ENCODE measurements at places on chromosomes 16 and 17.

DNA sequence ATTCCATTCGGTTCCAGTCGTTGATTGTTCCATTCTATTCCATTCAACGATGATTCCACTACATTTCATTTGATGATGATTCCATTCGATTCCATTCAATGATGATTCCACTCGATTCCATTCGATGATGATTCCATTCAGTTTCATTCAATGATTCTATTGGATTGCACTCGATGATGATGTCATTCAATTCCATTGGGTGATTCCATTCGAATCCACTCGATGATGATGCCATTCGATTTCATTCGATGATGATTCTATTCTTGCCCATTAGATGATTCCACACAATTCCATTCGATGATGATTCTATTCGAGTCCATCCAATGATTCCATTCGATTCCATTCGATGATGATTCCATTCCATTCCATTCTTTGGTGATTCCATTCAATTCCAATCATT lies 1283.7 kb downstream of the TP53TG3F start:
- no peak for DNase-seq

DNA sequence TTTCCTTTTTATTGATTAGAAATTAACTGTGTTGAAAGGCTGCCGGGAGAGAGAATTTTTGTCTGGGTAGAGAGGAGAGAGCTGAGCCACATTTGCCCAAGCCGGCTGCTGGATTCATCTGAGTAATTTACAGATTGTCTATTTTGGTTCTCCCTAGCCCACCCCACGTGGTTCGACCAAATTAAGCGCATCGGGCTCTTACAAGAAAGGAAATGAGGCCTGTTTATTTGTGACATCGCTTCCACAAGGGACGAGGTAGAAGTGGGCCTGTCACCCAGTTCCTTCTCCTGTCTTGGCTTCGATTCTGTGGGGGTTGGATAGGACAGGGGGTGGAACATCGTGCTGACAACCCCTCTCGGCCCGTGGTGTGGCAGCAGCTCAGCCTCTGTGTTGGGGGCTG lies 42.9 kb downstream of the SYT17 start:
- DNase-seq: no peak

DNA sequence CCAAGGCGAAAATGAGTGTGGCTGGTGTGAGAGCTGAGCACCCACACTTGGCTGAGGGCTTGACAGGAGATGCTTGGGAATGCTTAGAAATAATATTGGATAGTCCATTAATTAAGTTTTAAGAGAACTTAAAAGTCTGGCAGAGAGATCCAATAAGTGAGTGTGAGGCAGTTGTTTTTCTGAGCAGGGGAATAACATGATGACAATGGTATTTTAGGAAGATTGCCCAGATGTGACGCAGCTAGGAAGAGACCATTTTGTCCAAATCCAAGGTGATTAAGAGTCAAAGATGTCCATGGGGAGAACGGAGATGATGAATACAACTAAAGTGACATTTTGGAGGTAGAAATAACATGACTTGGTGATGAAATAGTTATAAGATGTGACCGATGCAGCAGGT lies 102.8 kb upstream of the AXIN2 start:
- DNase-seq: no peak

GRCh38 chr17:58314706-58315015 lies 13.9 kb downstream of the TSPOAP1 start:
- DNase-seq: no peak

GRCh38 chr16:1002399-1003166 lies 21.0 kb downstream of the SOX8 start:
- DNase-seq: no peak

GRCh38 chr16:66332634-66333610 lies 33.6 kb upstream of the CDH5 start:
- no peak for DNase-seq

GRCh38 chr16:26500326-26500725 lies 566.4 kb upstream of the C16orf82 start:
- DNase-seq: no peak

- DNase-seq: no peak
These were observed 6.1 kb upstream of the RNF157 start for GRCh38 chr17:76246080-76247066.

- no peak for DNase-seq
These were observed 35.9 kb downstream of the CBFA2T3 start for GRCh38 chr16:88940862-88941817.

- no peak for DNase-seq
These were observed 33.5 kb upstream of the SCNN1B start for GRCh38 chr16:23268561-23268960.

DNA sequence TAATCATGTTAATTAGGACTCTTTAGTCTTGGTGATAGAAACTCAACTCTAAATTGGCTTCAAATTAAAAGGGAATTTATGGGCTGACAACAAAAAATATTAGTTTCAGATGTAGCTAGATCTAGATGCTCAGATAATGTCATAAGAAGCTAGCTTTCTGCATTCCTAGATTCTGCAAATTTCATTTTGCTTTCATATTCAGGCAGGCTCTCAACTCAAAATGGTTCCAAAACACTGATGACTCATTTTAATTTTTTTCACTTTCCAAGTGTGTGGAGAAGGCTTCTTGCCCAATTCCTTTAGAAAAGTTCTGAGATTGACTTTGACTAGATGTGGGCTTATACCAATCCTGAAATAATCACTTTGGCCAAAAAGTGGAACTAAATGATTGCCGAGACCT lies 236.7 kb upstream of the GOT2 start:
- no peak for DNase-seq

DNA sequence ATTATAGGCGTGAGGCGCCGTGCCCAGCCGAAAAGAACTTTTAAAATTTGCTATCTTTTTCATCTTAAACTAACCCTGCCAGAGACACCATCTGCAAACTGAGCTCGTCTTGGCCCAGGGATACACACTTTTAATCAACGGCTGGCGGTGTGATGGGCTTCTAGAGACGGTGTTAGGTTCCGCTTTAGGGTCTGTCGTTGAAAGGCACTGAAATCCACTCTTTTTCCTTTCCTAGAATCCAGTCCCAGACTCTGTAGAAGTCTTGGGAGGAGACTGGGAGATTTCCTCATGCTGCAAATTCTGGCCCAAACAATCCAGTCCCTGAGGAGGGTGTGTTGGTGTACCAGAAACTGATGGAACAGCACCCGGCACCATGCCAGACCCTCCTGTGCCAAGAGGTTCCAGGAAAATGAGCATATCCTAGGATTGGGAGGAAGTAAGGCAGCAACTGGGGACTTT lies 52.0 kb upstream of the TEX2 start:
- DNase-seq: no peak

GRCh38 chr16:68636064-68636560 lies 9.0 kb upstream of the CDH3 start:
- no peak for DNase-seq

GRCh38 chr17:19433727-19434340 lies 22.8 kb downstream of the RNF112 start:
- no peak for DNase-seq

DNA sequence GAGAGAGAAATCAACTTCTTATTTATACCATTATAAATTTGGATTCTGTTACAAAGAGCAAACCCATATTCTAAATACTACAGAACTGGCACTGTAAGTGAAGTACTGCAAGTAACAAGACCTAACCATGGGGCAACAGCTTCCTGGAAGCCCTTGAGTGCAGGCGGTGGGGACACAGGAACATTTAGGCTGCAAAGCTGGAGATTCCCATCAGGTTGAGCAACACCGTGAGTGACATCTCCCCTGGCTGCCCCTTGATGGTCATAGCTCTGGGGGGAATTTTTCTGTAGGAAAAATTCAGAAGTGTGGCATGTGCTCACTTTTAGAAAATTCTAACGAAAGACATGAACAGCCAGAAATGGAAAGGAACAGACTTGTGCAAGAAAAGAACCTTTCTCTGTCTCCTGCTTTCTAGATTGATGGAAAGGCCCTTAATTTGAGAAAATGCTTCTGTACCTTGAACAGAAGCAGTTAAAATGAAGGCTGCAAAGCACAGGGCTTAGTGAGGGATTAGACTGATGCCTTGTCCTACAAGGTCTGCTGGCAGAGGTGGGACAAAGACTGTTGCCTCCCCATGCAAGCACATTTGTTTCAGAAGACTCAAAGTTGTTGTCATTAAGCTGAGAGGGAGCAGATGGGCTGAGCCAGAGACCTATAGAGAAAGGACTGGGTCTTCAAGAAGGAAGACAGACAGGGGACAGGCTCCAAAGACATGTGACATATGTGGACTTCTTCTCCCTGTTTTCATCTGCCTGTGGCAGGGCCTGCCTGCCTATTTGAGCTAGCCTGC lies 380.8 kb downstream of the SLC39A11 start:
- DNase-seq: no peak

- no peak for DNase-seq
These were observed 57.7 kb upstream of the SLC25A19 start for GRCh38 chr17:75346906-75347305.

DNA sequence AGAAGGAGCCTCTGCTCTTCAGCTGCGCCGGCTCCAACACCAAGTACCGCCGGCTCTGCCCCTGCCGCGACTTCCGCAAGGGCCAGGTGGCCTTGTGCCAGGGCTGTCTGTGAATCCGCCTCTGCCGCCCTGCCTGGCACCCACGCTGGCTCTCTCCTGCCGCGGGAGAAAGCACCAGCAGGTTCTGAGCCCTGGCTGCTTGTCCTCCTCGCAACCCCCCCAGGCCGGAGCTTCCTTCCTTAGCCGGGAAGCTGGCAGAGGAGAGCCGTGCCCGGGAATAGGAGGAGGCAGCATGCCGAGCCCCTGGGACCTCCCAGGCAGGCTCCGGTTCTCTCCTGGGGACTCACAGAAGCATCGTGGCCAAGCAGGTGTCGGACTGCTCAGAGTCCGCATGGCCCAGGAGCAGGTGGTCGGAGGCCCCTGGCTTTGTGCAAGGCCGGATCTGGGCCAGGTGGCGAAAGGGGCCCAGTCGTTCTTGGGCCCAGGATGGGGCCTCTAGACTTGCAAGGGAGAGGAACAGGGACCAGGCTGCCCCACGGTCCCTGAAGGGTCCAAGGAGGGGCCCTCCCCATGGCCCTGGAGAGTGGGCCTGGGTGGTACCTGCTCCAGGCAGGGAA lies 80.6 kb downstream of the MGAT5B start:
- DNase-seq: no peak

DNA sequence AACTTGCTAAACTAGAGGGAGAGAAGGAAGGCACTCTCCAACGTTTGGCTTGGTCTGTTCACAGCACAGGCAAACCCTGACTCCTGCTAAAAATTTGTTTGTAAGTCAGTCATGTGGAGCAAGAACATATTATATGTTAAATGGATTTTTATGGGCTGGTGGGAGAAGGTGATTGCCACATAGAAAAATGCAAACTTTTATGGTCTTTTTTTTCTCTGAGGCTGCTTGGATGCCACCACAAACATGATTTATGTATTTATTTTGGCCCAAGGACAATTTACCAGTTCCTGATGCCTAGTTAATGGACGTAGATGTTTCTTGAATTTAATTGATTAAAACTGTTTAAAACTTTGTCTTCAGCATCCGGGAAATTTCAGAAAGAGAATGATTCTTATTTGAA lies 274.2 kb upstream of the MYOCD start:
- DNase-seq: no peak

DNA sequence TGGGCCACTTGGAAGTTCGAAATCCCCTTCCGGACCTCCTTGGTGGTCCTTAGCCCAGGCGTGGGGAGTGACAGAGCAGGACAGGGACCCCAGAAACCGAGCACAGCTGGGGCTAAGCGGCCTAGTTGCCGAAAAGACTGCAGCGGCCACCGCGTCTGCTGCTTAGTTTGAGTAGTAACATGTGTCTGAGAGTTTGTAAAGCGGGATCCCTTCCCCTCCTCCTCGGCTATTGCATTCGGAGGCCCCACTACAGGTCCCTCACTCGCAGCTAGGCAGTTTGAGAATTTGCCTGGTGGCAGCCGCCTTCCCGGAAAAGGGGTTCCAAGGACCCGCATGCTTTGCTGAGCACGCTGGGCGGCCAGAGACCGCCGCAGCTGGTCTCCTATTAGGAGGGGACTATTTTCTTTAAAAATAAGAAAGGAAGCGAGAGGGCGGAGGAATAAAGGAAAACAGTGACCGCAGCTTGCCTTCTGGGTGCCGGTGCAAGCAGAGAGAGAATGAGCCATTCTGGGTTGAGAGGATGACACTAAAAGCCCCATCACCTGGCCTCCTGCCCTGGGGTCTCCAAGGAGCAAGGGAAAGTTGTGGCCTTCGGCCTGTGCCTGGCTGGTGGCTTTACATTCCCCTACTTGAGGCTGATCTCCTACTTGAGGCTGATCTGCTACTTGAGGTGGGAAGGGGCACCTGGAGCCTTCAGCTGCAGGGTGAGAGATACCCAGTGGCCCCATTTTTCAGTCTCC lies 1.1 kb upstream of the HOXB5 start:
- no peak for DNase-seq

DNA sequence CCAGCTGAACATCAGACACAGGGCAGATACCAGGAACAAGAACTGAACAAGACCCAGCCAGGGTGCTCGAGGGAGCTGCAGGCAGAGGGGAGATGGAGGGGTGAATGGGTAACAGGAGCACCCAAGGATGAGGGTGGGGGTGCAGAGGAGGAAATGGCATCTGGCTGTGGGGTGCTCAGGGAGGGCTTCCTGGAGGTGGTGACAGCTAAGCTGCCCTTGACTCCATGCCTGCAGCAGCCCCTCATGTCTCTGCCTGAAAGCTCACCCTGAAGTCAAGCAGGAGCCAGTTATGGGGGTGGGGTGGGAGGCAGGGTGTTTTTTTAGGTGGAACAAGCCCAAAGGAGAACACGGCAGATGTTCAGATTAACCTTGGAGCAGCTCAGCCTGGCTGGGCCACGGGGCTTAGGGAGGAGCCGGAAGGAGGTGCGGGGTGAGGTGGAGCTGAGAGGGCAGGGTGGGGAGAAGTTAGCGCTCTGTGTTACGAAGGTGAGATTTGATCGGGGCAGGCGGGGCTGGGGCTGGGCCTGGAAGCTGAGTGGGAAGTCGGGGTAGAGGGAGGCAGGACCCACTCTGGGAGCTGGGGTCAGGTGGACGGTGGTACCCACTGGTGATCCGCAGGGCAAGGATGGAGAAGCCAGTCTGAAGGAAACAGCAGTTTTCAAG lies 143.0 kb downstream of the ENGASE start:
- DNase-seq: no peak

DNA sequence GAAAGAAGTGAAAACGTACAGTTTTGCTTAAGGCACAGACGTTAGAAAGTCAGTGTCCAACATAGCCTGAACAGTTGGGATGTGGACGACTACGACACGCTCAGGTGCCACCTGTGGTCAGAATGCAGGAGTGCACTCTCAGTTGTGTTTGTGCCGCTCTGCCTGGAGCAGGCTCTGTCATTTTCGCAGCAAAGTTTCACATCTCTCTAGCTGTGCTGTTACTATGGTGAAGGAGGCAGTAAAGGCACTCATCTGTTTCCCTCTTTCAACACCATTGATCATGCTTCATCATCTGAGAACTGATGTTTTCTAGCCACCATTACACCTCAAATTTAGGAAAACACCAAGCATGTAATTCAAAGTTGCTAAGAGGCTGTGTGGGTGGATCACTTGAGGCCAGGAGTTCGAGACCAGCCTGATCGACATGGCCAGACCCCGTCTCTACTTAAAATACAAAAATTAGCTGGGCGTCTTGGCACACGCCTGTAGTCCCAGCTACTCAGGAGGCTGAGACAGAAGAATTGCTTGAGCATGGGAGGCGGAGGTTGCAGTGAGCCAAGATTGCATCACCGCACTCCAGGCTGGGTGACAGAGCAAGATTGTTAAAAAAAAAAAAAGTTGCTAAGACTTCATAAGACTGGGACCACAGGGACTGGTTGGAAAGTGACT lies 44.9 kb upstream of the DNAJA2 start:
- DNase-seq: peak; percentile 4

GRCh38 chr16:31460582-31461002 lies 1.3 kb downstream of the ARMC5 start:
- DNase-seq: peak; percentile 18

GRCh38 chr17:60387666-60388065 lies 4.3 kb downstream of the USP32 start:
- no peak for DNase-seq

GRCh38 chr17:52026075-52026474 lies 132.4 kb downstream of the CA10 start:
- no peak for DNase-seq
